T-cell (primary cell): ENCODE measurements at places on chromosomes 13 and 19.
A peak's percentile ranks its signal among the peaks of the same experiment; 100 is the strongest.

DNA sequence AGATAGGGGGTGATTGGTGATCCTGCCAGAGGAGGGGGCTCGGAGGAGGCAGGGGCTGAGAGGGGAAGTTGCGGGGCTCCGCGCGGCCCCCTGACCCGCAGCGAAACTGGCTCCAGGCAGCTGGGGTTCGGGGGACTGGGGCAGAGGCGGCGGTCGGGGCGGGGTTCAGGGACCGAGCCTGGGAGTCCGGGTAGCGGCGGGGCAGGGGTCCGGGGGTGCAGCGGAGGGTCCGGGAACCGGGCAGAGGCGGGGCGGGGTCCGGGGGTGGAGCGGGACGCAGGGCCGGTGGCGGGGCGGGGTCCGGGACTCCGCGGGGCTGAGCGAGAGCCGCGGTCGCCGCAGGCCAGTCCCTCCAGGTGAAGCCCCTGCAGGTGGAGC is 1.2 kb downstream of the MADCAM1 start:
- H3K4me3 ChIP-seq = no peak overlapping the region
- peaks cover 4% of the 10 kb centered on the region for H3K27me3 ChIP-seq
- no peaks in the 10 kb centered on the region for H3K36me3 ChIP-seq

DNA sequence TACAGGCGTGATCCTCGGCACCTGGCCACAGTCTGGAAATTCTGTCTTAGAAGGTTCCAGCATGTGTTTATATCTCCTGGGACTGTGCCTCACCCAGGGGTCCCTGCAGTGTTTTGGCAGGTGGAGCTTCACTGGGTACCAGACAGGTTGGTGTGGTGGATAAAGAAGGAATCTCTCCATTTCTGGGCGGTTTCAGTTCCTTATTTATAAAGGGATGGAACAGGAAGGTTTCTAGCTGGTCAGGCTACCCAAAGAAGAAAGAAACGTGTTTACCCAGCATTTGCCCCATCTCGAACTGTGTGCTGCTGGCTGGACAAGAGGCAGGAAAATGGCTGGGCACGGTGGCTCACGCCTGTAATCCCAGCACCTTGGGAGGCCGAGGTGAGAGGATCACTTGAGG is 9.8 kb downstream of the PNPLA6 start:
- H3K27ac ChIP-seq = no peak overlapping the region
- H3K4me1 ChIP-seq = no peaks in the 10 kb centered on the region
- H3K36me3 ChIP-seq = peaks cover 6% of the 10 kb centered on the region
- DNase-seq = no peak
- H3K4me3 ChIP-seq = no peak overlapping the region

- peak overlapping the region; percentile 91 for H3K27ac ChIP-seq
- no peak overlapping the region for H3K4me3 ChIP-seq
- no peak for DNase-seq
- peaks cover 34% of the 10 kb centered on the region for H3K36me3 ChIP-seq
- peaks cover 54% of the 10 kb centered on the region for H3K4me1 ChIP-seq
Observed at GRCh38 chr19:47096721-47097120, 16.9 kb downstream of the ZC3H4 start.

- no peak for DNase-seq
- no peak within 1 kb of the TSS for H3K4me3 ChIP-seq
- H3K36me3 ChIP-seq = no peaks in the 10 kb centered on the region
- peaks cover 15% of the 10 kb centered on the region for H3K4me1 ChIP-seq
- H3K27ac ChIP-seq = no peak within 1 kb of the TSS
Observed at GRCh38 chr19:54172471-54173358, at the start of gene TMC4. TSS of gene TMC4 (minus strand) at chr19:54173160. CDS start at chr19:54173117, 43 bp downstream.

- no peaks in the 10 kb centered on the region for H3K36me3 ChIP-seq
- no peaks in the 10 kb centered on the region for H3K27me3 ChIP-seq
- H3K4me1 ChIP-seq = no peaks in the 10 kb centered on the region
- DNase-seq = no peak
Observed at GRCh38 chr13:76009267-76009890, 373.2 kb downstream of the LMO7 start.
